ENCODE measurements at places on chromosomes 4 and X.
A peak's percentile ranks its signal among the peaks of the same experiment; 100 is the strongest.

DNA sequence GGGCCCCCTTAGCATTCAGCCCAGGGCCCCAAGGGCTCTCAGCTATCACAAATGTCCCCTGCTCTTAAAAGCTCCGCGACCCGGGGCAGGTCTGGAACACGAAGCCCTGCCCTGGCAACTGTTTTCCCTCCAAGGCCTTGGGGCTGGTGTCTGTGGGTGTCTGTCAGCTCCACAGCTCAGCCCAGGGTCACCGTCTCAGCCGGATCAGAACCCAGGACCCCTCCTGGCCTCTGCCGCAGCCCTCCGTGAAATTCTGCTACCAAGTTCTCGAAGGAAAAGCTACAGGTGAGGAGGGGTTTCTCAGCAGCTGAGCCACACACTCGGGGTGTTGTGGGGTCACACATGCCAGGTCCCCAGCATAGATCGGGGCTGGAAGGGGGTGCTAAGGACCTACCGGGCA, 61.2 kb downstream of the ACOX3 start:
- DNase-seq = no peak

DNA sequence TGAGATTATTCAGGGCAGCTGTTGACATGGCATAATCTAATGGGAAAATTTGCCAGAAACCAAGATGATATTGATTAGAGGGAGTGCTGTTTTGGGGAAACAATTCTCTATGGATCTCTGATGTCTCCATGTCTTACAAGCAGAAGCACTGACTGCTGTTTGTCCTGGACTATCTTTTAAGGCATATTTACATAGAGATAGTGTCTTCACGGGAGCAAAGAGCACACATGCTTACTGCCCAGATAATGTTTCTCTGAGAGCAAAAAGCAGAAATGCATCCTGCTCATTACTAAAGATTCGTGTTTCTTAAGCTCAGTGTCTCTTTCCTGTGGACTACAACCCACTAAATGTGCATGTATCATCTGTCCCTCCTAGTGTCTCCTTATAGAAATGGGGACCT, 41.3 kb upstream of the GLRA3 start:
- DNase-seq = no peak

- DNase-seq = no peak
Observed at GRCh38 chr4:41510179-41510578, 27.8 kb upstream of the LIMCH1 start.

GRCh38 chrX:50579955-50580354, 109.3 kb upstream of the DGKK start:
- peak; percentile 2 for DNase-seq

- no peak for DNase-seq
Observed at GRCh38 chr4:47485768-47486167, 693 bp downstream of the ATP10D start.

Measured in stimulated activated CD4-positive, alpha-beta T cell treated with anti-CD3 and anti-CD28 coated beads, Interleukin-12 subunit alpha, Interleukin-12 subunit beta, amount 100 ng/mL, for 24 hours (primary cell).